ENCODE measurements at places on chromosomes 12 and 14.

DNA sequence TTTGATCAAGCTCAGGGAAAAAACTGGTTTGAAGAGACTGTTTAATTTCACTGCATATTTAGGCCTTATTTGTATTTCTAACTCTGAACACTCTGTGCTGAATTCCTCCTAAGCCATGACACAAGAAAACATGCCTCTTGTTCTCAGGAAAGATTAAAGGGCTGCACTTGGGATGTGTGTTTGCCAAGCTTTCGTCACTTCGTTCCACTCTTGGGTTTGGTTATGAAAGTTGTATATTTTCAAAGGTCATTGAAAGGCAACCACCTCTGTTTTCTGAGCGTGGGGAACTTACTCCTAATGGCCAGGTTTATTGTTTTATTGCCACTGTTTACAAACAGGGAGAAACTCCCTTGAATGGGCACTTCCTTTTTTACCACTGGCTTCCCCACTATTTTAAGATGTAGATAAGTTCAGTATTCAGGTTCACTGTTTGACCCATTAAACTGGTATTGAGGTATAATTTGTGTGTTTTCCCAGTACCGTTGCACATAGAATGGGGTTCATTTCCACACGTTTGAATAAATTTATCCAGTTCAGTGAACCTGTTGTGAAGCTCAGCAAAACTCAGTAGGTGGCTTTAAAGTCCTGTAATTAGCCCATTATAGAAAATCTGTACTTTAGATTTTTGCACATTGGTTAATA, 65.3 kb downstream of the NKX2-1 start:
- DNase-seq = no peak

- DNase-seq = no peak
These were observed 53.9 kb downstream of the HNRNPC start for GRCh38 chr14:21215130-21215878.

- DNase-seq = no peak
These were observed 18.2 kb downstream of the CEP128 start for GRCh38 chr14:80923368-80923767.

DNA sequence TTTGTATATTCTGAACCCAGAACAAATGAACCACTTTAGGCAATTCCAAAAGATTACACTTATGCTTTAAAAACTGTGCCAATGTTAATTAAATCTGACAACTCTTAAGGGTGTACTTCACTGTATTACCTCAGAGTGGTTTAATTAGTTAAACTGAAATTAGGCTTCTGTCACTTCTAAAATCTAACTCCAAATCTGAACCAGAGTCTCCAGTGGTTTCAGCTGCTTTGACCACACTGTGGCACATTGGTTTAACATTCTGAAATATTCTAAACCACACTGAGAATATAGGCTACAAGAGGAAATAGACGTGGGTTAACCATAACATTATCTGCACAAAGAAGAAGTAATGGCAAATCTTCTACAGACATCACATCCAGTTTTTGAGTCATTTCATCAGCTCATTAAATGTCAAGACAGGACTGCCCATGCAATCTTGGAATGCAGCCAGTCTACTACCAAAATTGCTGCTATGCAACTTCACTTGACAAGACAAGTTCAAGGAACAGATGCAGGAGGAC, 94.8 kb downstream of the LRP6 start:
- peak; percentile 23 for DNase-seq

- no peak for DNase-seq
These were observed 10.2 kb downstream of the SLC48A1 start for GRCh38 chr12:47783024-47783755.

GRCh38 chr12:53726946-53727309, 324 bp downstream of the CALCOCO1 start:
- no peak for DNase-seq

DNA sequence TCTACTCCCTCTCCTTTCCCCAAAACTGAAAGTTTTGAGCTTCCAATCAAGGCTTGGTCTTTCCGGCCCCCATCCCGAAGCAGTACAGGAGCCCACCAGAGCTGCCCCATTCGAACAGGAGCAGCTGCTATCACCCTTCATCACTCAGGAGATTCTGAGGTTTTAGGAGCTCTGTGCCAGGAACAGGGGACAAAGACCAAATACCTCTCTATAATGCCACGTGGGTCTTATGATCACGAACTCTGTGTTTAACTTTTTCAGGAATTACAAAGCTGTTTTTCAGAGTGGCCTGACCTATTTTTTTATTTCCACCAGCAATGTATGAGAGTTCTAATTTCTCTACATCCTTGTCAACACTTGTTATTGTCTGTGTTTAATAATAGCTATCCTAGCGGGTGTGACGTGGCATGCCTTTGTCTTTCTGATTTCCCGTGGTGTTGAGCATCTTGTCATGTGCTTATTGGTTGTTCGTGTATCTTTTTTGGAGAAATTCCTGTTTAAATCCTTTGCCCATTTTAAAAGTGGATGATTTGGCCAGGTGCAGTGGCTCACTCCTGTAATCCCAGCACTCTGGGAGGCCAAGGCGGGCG, 21.7 kb downstream of the COA8 start:
- DNase-seq = no peak

- DNase-seq = no peak
These were observed 97.3 kb downstream of the TRHDE start for GRCh38 chr12:72369423-72369959.
